Suprapubic skin (tissue), 4 donors: ENCODE measurements at places on chromosomes 2 and 18. TPM values are rescaled to one million over a fixed set of nuclear protein-coding genes. Genes with fewer than 3 reads are reported as not detected.

GRCh38 chr18:55323051-55323994 lies 264.7 kb downstream of the TCF4 start:
- no peaks in the 10 kb centered on the region for H3K36me3 ChIP-seq
- H3K27me3 ChIP-seq, result no peaks in the 10 kb centered on the region
- H3K4me3 ChIP-seq, result peak overlapping the region; percentile 55
- no peak for DNase-seq
- peak overlapping the region; percentile 89 for H3K27ac ChIP-seq
- H3K4me1 ChIP-seq, result peaks cover 32% of the 10 kb centered on the region

GRCh38 chr2:55604027-55604565 lies 13.3 kb downstream of the PPP4R3B start:
- DNase-seq, result no peak
- peaks cover 14% of the 10 kb centered on the region for H3K4me1 ChIP-seq
- no peak overlapping the region for H3K27ac ChIP-seq
- H3K4me3 ChIP-seq, result no peak overlapping the region

- H3K27ac ChIP-seq, result no peak overlapping the region
- no peak overlapping the region for H3K4me3 ChIP-seq
- H3K4me1 ChIP-seq, result no peaks in the 10 kb centered on the region
- no peak for DNase-seq
Observed at GRCh38 chr2:10873790-10874437, 37.8 kb upstream of the KCNF1 start.

GRCh38 chr2:174753038-174753633 lies 11.1 kb downstream of the CHRNA1 start:
- H3K27ac ChIP-seq, result no peak overlapping the region
- H3K36me3 ChIP-seq, result no peaks in the 10 kb centered on the region
- DNase-seq, result no peak
- no peaks in the 10 kb centered on the region for H3K27me3 ChIP-seq

DNA sequence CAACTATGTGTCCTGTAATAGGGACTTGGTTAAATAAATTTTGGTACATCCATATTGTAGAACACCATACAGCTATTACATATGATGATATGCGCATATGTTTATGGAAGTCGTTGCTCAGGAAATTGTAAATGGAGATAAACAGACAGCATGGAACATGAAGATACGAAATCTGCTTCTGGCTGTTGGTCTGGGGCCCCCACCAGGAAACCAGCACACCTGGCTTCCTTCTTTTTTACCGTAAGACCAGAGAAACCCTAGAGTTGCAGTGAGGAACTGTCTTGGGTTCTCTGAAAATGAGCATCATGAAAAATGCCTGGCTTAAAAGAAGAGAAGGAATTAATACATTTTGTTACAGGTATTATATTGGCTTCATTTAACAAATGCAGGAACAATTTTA lies 40.8 kb downstream of the SPTBN1 start:
- peaks cover 37% of the 10 kb centered on the region for H3K4me1 ChIP-seq
- no peaks in the 10 kb centered on the region for H3K36me3 ChIP-seq
- no peak for DNase-seq

DNA sequence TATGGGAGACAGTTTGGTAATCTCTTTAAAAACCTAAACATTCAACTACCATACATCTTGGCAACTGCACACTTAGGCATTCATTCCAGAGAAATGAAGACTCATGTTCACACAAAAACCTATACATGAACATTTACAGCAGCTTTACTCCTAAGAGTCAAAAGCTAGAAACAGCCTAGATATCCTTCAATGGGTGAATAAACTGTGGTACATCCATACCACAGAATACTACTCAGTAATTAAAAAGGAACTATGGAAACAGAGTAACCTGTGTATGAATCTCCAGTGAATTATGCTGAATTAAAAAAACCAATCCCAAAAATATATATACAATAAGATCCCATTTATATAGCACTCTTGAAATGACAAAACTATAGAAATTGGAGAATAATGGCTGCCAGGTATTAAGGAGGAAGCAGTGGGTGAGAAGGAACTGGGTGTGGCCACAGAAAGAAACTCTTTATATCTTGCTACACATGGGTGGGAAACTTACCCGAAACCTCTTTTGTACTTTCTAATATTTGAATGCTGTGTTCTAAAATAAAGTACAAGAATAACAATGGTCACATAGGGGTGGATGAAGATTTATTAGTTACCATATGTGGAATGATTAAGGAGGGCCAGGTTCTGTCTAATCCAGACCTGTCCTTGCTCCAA lies 13.7 kb downstream of the SESTD1 start:
- no peak overlapping the region for H3K4me3 ChIP-seq
- H3K4me1 ChIP-seq, result no peaks in the 10 kb centered on the region
- no peak overlapping the region for H3K27ac ChIP-seq
- no peaks in the 10 kb centered on the region for H3K36me3 ChIP-seq
- H3K27me3 ChIP-seq, result no peaks in the 10 kb centered on the region
- DNase-seq, result no peak

DNA sequence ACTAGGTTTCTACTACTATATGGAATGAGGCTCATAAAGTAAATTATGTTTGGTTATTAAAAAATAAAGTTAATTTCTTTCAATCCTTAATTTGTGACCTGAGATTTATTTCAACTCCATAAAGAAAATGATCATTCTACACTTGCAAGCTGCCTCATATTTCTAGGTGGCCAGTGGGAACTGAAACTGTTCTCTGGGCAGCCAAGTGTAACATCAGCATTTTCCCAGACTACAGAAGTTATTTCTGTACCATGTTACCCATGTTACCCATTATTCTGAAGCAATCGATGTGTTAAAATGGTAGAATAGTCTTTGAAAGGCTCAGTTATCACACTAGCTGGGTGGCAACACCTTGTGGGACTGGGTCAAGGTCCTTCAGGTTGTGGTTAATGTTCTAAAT lies 139.3 kb upstream of the FBXO11 start:
- no peak overlapping the region for H3K27ac ChIP-seq
- no peak for DNase-seq
- no peaks in the 10 kb centered on the region for H3K36me3 ChIP-seq
- no peaks in the 10 kb centered on the region for H3K27me3 ChIP-seq
- H3K4me3 ChIP-seq, result no peak overlapping the region
- peaks cover 17% of the 10 kb centered on the region for H3K4me1 ChIP-seq

- peak within 1 kb of the TSS; percentile 92 for H3K4me3 ChIP-seq
- peak within 1 kb of the TSS; percentile 8 for H3K27ac ChIP-seq
- no peaks in the 10 kb centered on the region for H3K36me3 ChIP-seq
- H3K4me1 ChIP-seq, result peaks cover 29% of the 10 kb centered on the region
- no peak for DNase-seq
Observed at GRCh38 chr2:231198291-231199173, at the start of gene ARMC9. TSS of gene ARMC9 (plus strand) at chr2:231198631. CDS start at chr2:231206239, 7,608 bp downstream.

DNA sequence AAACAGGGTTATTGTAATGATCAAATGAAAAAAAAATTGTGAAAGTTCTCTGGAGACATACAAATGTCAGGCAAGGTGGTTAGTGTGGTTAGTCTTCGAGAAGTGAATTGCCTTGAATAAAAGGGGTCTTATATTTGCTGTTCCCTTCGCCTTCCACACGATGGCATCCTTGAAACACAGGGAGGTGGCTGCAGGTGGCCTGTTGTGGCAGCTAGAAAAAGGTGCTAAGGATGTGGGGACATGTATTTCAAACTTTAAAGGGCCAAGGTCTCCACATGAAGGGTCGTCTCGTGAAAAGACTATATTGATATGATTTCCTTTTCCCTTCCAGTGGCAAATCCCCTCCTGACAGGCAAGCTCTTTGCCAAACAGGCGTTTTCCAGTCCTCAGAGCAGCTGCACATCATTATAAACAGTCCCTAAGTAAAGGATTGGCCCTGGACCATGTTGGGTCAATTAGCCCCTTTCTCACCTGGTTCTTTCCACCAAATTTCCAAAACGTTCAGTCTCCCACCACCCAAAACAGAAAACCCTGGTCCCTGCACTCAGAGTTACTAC lies 68.5 kb downstream of the COPS8 start:
- peaks cover 19% of the 10 kb centered on the region for H3K4me1 ChIP-seq
- H3K4me3 ChIP-seq, result no peak overlapping the region
- no peaks in the 10 kb centered on the region for H3K36me3 ChIP-seq
- H3K27me3 ChIP-seq, result no peaks in the 10 kb centered on the region
- no peak overlapping the region for H3K27ac ChIP-seq

DNA sequence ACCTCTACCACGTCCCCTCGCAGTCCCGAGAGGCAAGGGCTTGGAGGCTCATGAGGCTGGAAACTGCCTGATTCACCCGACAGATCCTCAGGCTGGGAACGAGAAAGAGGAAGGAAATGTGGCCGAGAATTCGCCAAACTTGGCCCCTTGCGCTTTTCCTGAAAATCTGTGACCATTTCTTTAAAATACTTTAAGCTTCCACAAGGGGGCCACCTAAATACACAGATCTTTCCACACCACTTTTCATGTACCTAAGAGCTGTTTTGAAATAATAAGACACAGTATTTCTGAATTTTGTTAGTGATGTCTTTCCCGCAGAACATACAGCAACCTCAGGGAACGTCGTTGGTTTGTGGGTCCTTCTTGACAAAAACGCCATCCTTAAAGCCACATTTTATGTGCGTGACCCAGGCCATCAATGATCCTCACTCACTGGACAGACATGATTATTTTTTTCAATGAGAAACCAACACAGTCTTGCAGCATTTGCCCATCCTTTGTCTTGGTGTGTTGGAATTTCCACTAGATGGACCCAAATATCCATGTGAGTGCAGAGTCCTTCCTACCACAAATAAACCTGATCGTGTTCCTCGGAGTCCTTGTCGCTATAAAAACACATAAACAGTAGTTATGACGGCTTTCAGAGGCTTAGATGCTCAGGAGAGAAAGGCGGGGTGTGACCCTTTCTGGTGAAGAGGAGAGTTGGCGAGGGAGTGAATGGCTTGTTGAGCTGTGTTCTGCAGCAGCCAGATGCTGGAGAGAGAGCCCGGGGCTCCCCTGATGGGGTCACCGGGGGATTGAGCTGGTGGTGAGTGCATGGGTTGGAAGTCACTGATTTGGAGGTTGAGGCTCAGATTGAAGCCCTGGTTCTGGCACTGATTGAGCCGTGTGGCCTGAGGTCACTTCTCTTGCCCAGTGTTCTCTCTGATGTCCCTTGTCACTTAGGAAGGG lies 25.0 kb downstream of the DCDC2C start:
- H3K4me1 ChIP-seq, result peaks cover 7% of the 10 kb centered on the region
- H3K4me3 ChIP-seq, result no peak overlapping the region
- DNase-seq, result no peak
- H3K27me3 ChIP-seq, result peaks cover 8% of the 10 kb centered on the region

GRCh38 chr18:13725566-13726231 lies 659 bp downstream of the FAM210A start:
- DNase-seq, result no peak
- H3K27ac ChIP-seq, result peak overlapping the region; percentile 93
- H3K36me3 ChIP-seq, result no peaks in the 10 kb centered on the region
- no peaks in the 10 kb centered on the region for H3K27me3 ChIP-seq
- H3K4me1 ChIP-seq, result peaks cover 27% of the 10 kb centered on the region

DNA sequence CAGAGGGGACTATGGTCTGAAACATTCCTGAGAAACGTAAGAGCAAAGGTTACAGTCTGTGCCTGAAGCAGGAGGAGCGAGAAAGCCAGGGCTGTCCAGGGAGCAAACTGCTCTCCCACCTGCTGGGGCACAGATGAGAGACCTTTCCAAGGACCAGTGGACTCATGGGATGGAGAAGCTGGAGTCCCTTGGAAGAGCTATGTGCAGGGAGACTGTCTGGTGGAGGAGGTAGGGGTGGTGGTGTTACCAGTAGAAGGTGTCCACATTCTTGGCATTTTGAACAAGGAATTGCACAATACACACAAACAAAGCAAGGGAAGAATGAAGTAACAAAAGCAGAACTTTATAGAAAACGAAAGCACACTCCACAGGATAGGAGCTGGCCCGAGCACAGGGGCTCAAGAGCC lies 97.9 kb upstream of the CYRIA start:
- no peak overlapping the region for H3K27ac ChIP-seq
- no peaks in the 10 kb centered on the region for H3K36me3 ChIP-seq
- H3K4me3 ChIP-seq, result no peak overlapping the region
- H3K4me1 ChIP-seq, result no peaks in the 10 kb centered on the region
- DNase-seq, result no peak

CXCR1 gene
- total RNA-seq, result 1.0 TPM

DCDC2C gene
- 1.0 TPM for total RNA-seq

STPG4 gene
- not detected for total RNA-seq

PARD6G gene
- 79.1 TPM for total RNA-seq

IHH gene
- total RNA-seq, result not detected

STARD6 gene
- total RNA-seq, result not detected

FHOD3 gene
- 13.3 TPM for total RNA-seq

NEU4 gene
- total RNA-seq, result not detected

SGPP2 gene
- total RNA-seq, result 48.2 TPM

COL5A2 gene
- 15.4 TPM for total RNA-seq
